ENCODE measurements at places on chromosomes 1 and 21.

- DNase-seq = no peak
Measured at GRCh38 chr1:162908780-162909179, 47.8 kb upstream of the CCDC190 start.

DNA sequence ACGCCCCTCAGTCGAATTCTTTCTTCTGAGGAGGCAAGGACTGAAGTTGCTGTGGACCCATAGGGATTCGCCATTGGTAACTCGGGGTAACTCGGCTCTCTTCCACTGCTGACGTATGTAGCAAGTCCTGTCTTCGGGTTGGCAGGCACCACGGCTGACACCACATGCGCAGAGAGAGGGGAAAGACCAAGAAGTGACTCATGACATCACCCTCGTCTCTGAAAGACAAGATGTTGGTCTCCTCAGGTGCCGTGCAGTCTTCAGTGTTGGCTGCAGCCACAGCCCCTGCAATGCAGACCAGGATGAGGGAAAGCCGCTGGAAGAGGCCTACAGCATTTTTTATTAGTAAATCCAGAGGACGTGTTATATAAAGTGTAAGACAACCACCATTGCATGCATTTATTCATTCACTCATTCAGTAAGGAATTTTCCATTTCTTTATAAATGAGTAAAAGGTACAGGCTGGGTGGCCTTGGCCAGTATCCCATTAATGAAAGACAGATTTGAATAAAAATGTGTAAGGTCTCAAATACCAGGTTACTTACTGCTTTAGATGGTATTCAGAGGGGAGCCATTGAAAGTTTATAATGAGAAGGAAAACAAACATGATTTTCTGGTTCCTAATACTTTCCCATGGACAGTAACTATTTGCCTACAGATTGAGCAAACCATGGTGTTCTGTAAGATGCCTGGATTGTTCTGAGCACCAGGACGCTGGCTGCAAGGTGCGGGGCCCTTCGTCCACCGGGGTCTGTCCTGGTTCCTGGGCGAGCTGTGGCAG is 50.7 kb upstream of the IRF2BP2 start:
- no peak for DNase-seq

GRCh38 chr1:163472651-163473248 is 151.0 kb downstream of the NUF2 start:
- DNase-seq = no peak

DNA sequence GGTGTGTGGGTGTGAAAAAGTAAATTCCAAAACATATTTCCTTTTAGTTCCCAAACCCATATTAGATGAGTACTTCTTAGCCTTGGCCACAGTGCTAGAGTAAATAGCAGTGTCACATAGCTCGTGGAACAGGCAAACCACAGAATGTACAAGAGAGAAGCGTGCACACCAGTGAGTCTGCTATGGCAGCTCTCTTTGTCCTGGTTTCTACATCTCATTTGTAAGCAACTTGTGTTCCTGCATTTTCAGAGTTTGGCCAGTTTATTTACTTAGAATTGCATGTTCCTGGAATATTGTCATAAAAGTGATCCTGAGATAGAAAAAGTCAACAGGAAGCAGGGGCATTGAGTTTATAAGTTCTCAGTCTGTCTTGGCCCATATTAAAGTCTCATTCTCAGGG is 142.1 kb downstream of the DHRS3 start:
- peak; percentile 25 for DNase-seq

- DNase-seq = no peak
Measured at GRCh38 chr1:153933430-153933829, 10.7 kb upstream of the GATAD2B start.

- no peak for DNase-seq
Measured at GRCh38 chr1:79235301-79236002, 228.9 kb upstream of the ADGRL4 start.

- no peak for DNase-seq
Measured at GRCh38 chr1:29470788-29471119, 234.4 kb downstream of the PTPRU start.

GRCh38 chr1:117632269-117633067 is 26.6 kb downstream of the TENT5C start:
- no peak for DNase-seq

GRCh38 chr1:220149742-220150141 is 55.8 kb downstream of the IARS2 start:
- DNase-seq = no peak

DNA sequence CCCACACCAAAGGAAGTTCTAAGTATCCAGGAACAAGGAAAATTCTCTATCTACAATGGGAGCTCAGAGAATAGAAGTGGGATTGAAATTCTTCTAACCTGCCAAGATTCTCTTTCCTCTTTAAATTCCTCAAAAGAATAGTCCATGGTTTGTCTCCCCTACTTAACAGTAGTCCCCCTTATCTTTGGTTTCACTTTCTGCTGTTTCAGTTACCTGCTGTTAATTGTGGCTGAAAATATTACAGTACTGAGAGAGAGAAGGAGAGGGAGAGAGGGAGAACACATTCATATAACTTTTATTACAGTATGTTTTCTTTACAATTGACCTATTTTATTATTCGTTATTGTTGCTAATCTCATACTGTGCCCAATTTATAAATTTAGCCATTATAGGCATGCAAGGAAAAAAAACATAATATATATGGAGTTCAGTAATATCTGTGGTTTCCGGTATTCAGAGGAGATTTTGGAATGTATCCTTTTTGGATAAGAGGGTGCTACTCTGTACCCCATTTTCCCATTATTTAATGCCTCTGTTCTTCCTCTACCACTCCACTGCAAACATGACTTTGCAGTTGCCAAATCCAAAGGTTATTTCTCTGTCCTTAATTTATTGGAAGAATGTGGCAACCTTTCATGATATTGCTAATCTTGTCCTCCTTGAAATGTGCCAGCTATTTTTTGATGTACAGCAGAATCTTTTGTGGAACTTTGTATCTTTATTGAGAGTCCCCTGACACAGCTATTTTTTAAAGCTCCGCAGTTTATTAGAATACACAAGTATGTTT is 68.0 kb downstream of the USP25 start:
- DNase-seq = no peak

GRCh38 chr1:119288751-119289150 is 79.8 kb upstream of the HAO2 start:
- no peak for DNase-seq

DNA sequence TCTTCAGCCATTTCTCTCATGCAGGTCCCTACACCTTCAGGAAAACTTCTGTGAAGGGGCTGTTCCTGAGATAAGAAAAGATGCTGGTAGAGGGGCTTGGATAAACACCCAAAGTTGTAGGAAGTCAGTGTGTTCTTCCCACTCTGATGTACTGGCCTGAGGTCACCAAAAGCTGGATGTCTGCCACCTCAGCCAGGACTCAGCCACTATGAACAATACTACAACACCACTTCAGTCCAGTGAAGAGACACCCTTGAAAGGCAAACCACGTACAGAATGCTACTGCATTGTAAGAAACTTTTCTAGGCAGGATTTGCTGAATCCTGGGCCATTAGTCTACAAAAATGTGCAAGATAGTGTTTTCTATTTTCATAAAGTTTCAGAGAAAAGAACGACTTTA is 2.4 kb downstream of the PTPN14 start:
- DNase-seq = no peak

DNA sequence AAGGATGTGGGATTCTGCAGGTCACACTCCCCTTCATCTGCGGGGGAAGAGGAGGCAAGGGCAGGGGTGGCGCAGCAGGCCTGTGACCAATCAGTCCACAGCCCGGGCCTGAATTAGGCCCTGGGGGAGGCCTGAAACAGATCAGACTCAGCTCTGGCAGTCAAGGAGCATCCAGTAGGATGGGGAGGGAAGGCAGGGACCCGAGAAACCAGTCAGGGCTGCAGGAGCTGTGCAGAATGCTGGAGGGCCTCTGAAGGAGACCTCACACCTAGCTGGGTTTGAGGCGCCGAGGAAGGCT is 12.7 kb downstream of the TNNT2 start:
- DNase-seq = no peak

DNA sequence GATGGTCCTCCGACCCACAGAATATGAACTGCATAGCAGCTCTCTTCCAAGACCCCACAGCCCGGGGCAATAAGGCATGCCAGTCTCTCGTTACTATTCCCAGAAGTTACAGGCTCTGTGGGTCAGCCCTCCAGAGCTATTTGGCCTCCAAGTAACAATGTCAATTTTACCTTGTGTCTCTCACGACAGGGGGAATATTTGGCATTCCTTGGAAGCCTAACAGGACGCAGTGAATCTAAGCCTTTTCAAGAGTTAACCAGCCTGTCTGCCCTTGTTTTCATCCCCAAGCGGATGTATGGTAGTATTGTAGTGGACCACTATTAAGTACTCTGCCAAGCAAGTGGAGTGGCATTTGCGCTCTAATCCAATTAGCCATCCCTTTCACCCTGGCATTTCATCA is 24.4 kb upstream of the GNG4 start:
- DNase-seq = no peak

GRCh38 chr1:42931108-42931539 is 27.5 kb downstream of the SLC2A1 start:
- DNase-seq = peak; percentile 64

GRCh38 chr1:13950637-13951036 is 250.6 kb downstream of the PRDM2 start:
- peak; percentile 24 for DNase-seq

GRCh38 chr1:4590756-4591155 is 63.7 kb upstream of the AJAP1 start:
- DNase-seq = no peak

DNA sequence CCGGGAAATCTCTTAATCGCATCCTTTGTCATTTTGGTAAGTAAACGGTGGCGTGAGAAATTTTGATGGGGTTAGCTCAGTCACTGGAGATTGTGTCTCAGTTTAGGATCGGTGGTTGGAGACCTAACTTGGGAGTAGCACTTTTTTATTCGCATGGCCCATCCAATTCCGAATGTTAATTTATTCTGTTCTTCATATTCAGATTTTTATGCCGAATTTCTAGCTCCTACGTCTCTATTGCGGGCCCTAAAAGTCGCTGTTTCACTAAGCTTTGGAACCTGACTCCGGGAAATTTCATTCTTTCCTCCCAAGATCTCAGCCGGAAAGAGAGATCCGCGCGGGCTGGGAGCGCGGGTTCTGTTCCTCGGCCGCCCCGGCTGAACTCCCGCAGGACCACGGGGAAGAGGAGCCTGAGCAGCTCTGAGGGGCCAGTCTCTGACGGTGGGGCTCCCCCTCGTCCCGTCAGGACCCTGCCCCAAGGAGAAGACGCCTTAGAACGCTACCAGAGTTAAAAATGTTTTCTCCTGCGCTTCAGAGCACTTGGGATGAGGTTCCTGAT is 279.7 kb downstream of the FAM72C start:
- DNase-seq = no peak

GRCh38 chr1:29953961-29954360 is 717.6 kb downstream of the PTPRU start:
- no peak for DNase-seq

GRCh38 chr1:11749203-11749689 is 12.7 kb upstream of the C1orf167 start:
- peak; percentile 84 for DNase-seq

GRCh38 chr1:109027841-109028240 is 14.1 kb downstream of the WDR47 start:
- no peak for DNase-seq

DNA sequence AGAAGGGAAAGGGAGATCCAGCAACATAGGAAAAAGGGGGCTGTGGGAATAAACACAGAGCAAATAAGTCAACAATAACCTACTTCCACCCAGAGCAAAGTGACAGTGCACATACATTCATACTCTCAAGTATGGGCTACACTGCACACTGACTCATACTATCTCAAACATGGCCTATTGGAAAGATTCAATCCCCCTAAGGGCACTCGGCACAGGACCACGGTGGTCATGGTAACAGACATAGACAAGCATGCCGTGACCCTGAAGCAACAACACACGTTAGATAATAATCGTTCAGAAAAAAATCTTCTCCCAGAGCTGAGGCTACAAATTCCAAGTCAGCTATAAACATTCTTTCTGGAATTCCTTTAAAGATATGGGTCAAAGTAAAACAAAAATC is 16.8 kb upstream of the JAK1 start:
- DNase-seq = no peak

DNA sequence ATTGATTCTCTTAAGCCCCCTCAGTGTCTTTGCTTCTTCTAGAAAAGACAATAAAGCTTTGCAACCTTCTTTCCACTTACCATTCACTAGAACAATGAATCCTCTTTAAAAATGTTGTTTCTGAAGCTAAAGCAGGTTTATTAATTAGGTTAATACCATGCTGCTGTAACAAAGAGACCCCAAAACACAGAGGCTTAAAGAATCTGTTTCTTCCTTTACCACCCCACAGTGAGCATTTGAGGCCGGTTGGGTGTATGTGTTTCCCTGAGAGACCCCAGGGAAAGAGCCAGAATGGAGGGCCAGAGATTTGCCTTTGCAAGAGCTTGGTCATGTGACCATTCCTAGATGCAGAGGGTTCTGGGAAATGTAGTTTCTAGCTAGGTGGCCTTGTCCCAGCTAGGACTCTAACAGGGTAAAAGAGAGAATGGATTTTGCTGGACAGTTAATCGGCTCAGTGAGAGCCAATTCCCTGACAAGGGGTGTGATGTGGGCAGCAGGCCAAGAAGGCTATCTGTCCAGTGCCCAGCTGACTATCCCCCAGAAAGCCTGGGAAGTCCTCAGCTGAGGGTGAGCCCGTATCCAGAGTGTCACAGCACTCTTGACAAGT is 191.8 kb upstream of the TMEM51 start:
- no peak for DNase-seq

- DNase-seq = no peak
Measured at GRCh38 chr1:89823679-89824292, 3.0 kb downstream of the LRRC8D start.

GRCh38 chr1:240169188-240169587 is 77.5 kb downstream of the FMN2 start:
- no peak for DNase-seq

DNA sequence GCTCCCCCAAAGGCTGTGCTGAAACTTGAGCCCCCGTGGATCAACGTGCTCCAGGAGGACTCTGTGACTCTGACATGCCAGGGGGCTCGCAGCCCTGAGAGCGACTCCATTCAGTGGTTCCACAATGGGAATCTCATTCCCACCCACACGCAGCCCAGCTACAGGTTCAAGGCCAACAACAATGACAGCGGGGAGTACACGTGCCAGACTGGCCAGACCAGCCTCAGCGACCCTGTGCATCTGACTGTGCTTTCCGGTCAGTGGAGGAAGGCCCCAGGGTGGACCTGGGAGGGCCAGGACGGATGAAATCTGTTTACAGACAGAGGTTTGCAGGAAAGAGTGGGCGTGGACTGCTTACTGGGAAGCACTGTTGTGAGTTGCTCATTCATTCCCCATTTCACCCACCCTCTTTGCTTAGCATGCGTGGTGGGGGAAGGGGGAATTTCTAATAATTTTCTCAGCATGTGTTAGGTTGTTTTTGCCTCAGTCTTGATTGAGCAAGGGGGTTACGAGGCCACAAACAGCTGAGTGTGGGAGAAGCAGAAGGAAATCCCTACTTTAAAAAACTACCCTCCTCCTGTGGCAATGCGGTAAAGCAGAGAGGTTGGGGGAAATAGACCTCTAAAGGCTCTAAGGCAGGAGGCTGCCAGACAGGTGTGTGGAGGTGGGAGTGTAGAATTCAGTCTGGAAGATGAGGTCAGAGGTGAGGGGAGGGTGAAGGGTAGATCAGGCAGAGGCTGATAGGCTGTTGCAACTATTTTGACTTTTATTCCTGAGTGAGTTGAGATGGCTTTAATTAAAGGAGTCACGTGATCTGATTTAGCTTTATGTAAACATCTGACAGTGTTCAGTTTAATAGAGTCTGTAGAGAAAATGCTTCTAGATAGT is 1.3 kb downstream of the FCGR2A start:
- no peak for DNase-seq
